8988T (cell line): ENCODE measurements at places on chromosomes 11 and 22.
A peak's percentile ranks its signal among the peaks of the same experiment; 100 is the strongest.

- DNase-seq, result no peak
Measured at GRCh38 chr11:106397787-106398501, 320.5 kb downstream of the AASDHPPT start.

DNA sequence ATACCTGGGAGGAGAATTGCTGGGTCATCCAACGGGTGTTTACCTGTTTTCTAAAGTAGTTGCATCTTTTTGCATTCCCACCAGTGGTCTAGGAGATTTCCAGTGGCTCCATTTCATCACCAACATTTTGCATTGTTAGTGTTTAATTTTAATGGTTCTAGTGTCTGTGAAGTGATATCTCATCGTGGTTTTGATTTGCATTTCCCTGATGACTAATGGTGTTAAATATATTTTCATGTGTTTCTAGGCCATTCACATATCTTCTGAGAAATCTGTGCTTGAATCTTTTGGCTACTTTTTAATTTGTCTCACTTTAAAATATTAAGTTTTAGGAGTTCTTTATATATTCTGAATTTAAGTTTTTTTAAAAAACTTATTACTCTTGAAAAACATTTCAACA lies 439.6 kb downstream of the TMEM135 start:
- no peak for DNase-seq

DNA sequence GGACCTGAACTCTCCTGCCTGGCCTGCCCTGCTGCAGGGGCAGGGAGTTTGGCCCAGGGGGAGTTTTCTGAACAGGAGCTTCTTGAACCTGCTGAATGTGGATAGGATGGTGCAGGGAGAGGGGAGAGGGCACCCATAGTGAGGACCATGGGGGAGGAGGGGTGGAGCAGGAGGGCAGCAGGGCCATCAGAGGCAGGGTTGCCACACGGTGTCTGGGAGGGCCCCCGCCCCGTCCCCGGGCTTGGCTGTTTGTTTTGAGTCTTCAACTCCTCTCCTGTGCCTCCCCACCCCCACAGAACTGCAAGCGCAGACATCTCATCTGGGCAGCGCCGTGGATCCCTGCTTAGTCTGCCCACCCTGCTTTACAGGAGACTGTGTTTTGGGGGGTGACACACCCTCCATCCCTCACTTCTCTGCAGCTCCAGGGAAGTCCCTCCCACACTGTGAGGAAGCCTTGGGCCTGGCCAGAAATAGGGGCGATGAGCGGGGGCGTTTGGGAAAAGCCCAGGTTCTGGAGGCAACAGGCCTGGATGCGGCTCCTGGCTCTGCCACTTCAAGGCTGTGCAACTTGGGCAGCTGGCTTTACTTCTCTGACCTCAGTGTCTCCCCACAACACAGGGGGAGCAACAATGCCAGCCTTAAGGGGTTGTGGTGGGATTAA lies 14.4 kb downstream of the NFAM1 start:
- DNase-seq, result no peak

DNA sequence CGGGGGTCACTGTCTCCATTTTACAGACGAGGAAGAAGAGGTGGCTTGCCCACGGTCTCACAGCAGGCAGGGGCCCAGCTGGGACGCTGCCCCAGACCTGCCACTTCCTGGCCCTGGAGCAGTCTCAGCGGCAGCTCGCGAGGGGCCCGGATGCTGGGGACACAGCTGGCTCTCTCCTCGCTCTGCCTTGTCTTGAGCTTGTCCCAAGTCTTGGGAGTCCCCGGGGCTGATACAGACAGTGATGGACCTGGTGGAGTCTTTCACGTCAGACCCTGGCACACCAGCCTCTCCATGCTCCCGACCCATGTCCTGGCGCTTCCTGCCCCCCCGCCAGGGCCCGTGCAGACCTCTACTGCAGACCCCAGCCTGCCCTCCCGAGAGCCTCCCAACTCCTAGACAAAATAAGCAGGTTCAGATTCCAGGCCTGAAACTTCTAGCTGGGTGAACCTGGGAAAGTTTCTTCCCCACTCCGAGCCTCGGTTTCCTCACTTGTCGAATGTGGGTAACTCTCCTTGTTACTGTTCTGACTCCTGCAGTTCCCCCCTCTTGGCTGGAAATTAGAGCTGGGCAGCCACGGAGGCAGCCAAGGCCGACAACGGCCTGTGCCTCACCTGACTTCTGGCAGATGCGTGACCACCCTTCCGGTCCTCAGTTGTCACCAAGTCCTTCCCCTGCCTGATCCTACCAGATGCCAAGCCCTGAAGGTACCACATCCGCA lies 145.4 kb downstream of the CACNA1I start:
- DNase-seq, result no peak

DNA sequence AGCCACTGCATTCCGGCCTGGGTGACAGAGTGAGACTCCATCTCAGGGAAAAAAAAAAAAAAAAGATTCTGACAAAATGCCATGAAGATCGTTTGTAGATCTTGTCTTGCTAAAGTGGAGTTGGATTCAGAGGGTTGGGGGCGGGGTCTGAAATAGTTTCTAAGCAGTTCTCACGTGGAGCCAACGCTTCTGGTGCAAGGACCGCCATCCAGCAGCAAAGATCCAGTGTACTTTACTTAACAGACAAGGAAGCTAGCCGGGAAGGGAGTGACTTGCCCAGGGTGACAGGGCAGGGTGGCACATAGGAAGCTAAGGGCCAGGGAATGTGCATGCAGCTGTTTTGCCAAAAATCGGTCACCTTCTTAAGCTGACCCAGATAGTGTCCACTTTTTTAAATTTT lies 27.4 kb downstream of the APOL1 start:
- no peak for DNase-seq

- DNase-seq, result no peak
Measured at GRCh38 chr11:79809487-79809886, 368.7 kb upstream of the TENM4 start.

GRCh38 chr11:115080923-115081680 lies 402.8 kb downstream of the NXPE2 start:
- DNase-seq, result no peak

- DNase-seq, result peak; percentile 37
Measured at GRCh38 chr22:33923660-33924246, 3.5 kb upstream of the LARGE1 start.

- no peak for DNase-seq
Measured at GRCh38 chr11:87236368-87236767, 198.6 kb downstream of the TMEM135 start.

DNA sequence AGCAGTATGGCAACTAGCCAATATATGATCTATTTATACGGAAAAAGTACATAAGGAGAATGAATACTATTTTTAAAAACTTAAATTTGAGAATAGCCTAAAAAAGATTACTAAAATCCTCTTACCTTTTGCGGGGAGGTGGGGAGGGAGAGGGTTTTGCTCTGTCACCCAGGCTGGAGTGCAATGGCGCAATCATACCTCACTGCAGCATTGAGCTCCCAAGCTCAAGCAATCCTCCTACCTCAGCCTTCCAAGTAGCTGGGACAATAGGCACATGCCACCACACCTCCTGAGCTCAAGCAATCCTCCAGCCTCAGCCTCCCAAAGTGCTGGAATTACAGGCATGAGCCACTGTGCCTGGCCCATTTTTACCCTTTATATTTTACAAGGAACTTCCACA lies 82.0 kb downstream of the TTC28 start:
- DNase-seq, result no peak

GRCh38 chr11:9604134-9604533 lies 30.7 kb downstream of the WEE1 start:
- no peak for DNase-seq

DNA sequence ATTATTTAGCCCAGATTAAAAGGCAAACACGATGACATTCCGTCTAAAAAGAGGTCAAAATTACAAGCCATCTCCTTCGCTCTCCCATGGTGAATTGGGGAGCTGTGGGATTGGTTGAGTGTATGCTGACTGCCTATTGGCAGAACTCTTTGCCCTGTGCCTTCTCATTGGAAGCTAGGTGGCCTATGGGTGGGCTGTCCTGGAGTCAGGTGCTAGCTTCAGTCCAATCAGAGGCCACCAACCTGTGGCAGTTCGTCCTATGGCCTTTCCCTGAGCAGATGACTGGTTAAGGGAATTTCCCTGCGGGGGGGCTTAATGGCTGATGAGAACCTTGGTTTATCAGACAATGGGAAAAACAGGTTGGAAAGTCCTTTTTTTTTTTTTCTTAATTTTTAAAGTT lies 3.2 kb upstream of the MTMR3 start:
- DNase-seq, result no peak

DNA sequence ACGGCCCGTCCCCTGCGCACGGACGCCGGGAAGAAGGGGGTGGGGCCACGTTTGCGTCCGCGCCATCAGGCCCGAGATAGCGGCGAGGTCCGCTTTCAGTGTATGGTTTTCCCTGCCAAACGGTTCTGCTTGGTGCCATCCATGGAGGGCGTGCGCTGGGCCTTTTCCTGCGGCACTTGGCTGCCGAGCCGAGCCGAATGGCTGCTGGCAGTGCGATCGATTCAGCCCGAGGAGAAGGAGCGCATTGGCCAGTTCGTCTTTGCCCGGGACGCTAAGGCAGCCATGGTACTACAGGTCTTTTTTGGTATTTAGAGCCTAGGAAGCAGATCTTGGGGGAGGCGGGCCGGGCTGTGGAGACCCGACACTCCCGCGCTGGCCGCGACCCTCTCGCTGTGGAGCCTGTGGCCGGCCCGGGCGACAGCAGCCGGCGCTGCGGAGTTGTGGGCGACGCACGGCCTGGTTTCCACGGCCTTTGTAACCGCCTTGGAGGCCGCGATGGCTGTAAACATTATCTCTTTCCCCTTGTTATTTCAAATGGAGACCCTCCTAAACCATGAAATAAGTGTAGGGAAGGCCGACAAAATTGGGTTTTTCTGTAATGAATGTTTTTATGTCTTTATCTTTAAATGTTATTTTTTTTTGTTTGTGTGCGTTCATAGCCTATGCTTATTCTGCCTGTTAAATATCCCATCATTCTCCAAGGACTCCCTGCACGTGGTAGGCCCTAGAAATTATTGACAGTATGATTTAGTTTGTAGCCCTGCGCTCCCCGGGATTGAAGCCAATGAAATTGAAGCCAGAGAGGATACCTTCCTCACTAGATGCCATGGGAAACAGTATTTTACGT lies at the start of gene AASDHPPT:
AASDHPPT (plus strand) TSS at position 54 of the 847 bp plus-strand sequence; CDS start at position 103, 49 bp downstream.
- DNase-seq, result no peak
